ENCODE measurements at places on chromosomes 2 and 18.

DNA sequence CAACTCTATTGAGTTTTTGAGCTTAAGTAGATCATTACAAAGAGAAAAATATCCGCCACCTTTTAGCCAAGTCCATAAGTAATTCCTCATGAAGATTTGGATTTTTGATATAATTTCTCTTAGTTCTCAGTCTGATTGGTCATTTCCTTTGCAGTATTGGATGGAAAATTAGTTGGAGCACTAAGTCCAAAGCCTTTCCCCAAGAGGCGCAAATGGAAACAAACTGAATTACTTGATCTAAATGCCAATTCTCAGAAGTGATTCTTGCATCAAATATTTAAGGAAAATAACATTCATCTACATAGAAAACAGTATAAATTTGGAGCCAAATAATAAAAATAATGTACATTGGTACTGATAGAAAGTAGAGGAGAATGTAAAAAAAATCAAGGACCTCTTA lies 115.6 kb downstream of the CACNB4 start:
- DNase-seq: no peak

DNA sequence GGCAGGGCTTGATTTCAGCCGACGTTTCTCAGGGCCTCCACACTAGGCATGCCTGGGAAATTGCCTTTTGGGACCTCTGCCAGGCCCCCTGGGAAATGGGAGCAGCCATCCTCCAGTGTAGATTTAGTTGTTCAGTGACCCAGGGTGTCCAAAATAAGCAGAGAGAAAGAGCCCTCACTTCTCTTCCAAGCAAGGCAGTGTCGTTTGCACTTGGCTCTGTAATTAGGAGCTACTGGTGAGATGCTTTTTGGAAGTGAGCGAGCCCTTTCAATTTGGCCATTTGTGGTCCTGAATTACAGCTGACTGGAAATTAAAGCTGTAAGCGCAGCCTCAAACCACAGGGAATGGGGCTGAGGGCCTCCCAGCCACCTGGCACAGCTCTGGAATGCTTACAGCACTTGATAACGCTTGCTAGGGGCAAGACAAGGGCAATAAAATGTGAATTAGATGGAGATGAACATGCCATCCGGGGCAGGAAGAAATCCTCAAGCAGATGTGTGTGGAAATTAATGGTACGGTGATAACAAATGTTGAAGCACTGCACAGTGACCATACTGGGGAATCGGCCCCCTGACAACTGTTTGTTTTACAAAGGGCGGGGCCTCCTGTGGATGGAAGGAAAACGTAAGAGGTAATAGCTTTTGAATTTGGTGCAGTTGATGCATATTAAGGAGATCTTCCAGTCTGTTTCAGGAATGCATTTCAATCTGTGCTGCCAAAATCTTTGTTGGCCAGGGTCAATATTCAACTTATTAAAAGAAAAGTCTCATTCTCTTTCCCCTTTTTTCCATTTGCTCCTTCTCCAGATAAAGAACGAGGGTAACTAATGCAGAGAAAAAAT lies 173.1 kb downstream of the UXS1 start:
- no peak for DNase-seq

GRCh38 chr18:24071779-24072178 lies 57.2 kb downstream of the TTC39C start:
- DNase-seq: no peak

DNA sequence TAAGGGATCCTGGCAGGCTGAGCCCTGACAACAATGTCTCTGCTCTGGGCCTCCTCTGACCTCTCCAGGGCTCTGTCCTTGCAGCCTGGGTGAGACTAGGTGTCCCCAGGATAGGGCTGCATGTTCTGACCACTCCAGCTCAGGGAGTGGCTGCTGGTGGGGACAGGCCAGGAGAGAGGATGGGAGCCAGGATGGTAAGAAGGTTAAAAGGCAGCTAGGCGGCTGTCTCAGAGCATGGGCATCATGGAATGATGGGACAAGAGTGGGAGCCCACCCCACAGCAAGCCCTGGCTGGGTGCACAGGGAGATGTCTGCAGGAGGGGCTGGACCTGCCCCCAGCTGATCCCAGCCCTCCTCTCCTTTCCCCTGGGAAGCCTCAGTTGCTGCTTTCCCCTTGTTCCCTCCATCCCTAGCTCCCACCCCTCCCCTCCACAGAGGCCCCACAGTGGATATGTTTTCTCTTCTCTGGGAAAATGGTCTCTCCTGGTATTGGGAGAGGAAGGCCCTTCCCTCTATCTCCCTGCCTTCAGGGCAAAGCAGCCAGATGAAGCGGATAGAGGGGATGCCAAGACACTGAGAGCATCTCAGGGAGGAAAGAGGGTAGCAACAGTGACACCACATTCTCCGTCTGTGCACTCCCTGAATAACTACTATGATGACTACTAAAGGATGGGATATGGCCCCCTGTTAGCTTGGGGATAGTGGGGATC lies 334.3 kb downstream of the DYSF start:
- no peak for DNase-seq

- no peak for DNase-seq
These were observed 53.1 kb upstream of the ROCK2 start for GRCh38 chr2:11397513-11397912.

DNA sequence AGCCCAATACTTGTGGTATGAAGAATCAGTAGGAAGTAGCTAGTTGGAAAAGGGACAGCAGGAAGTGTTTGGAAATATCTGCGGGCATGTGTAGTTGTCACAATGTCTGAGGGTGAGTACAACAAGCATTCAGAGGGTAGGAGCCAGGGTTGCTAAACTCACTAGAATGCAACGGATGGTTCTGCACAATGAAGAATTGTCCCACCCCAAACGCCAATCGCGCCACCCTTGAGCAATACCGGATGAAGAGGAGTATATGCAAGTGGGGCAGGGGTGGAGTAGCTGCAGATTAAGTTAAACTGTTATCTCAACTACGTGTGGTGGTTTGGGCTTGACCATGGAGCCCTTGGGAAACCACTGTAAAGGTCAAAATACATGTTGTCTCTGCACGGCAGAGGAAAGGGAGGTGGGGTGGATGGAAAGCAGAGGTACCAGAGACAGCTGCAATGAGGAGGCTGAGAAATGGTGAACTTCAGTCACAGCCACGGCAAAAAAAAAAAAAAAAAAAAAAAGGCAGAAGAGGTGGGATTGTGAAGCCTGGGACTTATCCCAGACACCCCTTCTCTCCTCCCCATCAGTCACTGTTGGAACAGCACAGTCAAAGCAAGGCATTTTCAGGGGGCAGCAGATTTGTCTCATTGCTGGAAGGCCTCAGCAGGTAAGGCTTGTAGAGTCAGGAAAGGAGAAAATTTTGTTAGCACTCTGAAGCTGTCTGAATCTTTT lies 5.2 kb downstream of the CCL20 start:
- DNase-seq: no peak

DNA sequence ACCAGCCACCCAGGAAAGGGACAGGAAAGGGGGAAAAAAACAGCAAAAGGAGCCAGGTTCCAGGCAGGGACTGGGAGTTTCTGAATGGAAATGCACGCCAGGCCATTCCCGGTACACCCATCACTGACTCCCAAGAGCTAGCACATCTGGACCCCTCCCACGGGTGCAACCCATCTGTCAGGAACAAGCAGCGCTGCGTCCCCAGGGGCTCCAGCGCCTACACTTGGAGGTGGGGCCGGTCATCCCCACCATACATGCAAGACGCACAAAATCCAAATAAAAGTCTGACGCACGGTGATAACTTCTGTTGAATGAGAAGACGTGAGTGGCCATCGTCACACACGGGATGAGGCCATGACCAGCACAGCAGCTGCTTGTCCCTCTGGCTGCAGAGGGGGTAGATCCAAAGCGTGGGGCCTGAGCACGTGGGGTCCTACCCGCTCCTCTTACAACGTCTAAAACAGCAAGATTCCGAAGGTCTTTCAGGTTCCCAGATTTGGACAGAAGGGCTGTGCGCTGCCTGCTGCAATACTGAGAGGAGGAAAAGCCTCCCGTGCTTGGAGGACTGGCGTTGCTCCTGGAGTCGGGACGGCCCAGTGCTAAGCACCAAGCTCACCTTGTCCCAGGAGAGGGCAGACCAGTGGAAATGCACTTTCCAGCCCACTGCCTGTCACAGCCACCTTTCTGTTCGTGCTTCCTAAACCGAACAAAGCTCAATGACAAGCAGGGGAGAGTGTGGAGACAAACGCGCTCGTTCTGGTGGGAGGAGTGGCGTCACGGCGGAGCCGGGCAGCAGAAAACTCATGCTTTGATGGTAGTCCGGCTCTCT lies 68.9 kb downstream of the NDUFA10 start:
- DNase-seq: no peak

- no peak for DNase-seq
These were observed 248.5 kb downstream of the ZNF516 start for GRCh38 chr18:76246590-76246989.

DNA sequence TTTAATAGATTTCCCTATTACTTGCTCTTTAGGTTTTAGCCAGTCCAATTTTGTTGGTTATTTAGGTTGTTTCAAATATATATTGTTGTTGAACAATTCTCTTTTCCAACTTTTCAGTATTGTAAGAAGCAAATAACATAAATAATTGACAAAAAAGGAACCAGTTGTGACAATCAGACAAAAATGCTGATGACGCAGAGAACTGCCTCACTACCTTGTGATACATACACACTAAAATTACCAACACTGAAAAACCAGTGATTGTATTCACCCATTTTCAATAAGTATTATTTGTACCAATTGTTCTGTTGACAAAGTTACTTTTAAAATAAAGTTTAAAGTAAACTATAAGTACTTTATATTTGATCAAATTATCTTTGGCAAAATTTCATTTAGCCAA lies 43.1 kb upstream of the NABP1 start:
- DNase-seq: no peak

- DNase-seq: peak; percentile 13
These were observed 5.6 kb downstream of the QPCT start for GRCh38 chr2:37350034-37350433.

GRCh38 chr2:97812931-97813330 lies 99.6 kb downstream of the ZAP70 start:
- no peak for DNase-seq

DNA sequence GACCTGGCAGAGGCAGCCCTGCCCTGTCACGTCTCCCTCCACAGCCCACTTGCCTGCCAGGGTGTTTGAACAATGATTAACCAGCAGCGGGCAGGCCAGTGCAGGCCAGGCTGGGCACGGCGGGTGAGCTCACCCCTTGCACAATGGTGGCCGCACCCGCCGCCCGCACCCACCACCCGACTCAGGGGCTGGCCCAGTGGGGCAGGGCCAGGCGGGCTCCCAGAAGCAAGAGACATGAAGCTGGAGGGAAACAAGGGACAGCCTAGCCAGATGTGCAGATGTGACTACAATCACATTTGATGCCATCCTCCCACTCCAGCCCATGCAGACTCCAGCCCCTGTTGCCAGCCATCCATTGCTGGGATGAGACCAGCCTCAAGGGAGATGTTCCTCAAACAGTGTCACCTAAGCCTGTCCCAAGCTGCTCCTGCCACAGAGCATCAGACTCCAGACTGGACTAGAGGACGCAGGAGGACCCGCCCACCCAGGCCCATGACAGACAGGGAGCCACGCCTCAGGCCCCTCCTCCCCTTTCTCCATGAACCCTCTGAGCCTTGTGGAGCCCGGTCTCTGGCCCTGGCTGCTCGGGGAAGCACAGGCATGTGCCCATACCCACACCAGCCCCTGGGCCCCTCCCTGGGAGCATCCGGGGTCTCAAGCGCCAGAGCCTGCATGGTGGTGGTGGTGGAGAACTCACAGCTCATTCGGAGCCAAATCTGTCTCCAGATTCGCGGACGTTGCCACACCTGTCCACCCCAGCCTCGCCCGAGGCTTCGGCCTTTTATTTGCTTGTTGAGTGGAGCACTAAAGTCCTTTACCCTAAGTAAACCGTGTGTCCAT lies 45.0 kb downstream of the SDC1 start:
- no peak for DNase-seq

GRCh38 chr2:240404174-240404852 lies 31.1 kb upstream of the GPC1 start:
- no peak for DNase-seq

DNA sequence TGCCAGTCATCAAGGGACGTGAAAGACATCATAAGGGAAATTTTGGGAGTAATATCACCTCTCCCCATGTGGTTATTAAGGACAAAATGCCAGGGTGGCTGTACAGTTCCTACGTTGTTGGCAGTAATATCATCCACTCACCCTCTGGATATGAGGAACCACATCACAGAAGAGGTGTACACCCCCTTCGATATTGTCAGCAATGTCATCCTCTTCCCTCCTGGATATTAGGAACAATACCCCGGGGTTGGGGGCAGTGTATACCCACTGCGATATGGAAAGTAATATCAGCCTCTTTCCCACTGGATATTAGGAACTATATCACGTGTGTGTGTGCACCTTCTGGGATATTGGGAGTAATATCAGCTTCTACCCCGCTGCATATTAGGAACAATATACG lies 1933.3 kb downstream of the SUCLG1 start:
- no peak for DNase-seq

- no peak for DNase-seq
These were observed 398.5 kb upstream of the FIGN start for GRCh38 chr2:164134336-164134735.

- DNase-seq: no peak
These were observed 20.1 kb downstream of the BCL11A start for GRCh38 chr2:60533101-60534051.
